Testis (tissue), 5 donors: ENCODE measurements at places on chromosomes 7 and 10.

GRCh38 chr10:102152545-102152890 is 329 bp downstream of the NOLC1 start:
- no peak for DNase-seq

- no peak for DNase-seq
Observed at GRCh38 chr10:110710621-110711020, 66.5 kb downstream of the RBM20 start.

GRCh38 chr10:44674536-44675386 is 236.4 kb upstream of the TMEM72 start:
- peak; percentile 51 for DNase-seq

DNA sequence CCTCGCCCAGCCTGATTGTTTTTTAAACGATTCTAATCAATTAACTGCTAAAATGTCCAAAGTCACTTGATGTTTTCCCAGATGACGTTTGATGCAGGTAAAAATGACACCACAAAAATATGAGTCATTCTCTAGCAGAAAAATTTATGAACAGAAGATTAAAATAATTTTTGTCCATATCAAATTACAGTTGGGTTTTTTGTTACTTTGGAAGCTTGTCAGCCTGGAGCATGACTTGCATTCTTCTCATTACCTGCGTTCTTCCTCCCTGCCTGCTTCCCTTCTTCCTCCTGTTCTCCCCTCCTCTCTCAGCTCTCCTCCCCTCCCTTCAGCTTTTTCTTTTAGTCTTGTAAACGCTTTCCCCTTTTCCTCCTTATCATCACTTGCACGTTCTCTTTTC is 18.7 kb downstream of the IL15RA start:
- DNase-seq: no peak

GRCh38 chr10:44769450-44769849 is 141.7 kb upstream of the TMEM72 start:
- no peak for DNase-seq

GRCh38 chr7:66356277-66356721 is 151.2 kb downstream of the TPST1 start:
- DNase-seq: no peak

GRCh38 chr10:132704008-132704814 is 81.7 kb downstream of the NKX6-2 start:
- DNase-seq: no peak

DNA sequence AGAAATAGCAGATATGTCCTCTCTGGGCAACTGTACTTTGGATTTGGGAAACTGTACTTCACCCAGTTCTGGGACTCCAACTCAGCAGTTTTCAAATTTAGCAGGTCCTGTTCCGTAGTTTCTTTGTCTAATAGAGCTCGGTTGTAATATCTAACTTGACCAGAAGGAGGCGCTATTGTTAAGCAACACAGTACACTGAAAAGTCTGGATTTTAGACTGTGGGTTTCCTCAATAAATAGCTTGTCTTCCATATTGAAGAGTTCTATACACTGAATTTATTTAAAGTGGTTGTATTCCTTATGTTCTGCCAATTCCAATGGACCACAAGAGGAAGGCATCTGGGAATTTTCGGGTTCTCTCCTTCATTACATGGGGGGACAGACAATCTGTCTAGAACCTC is 39.8 kb downstream of the ELFN1 start:
- DNase-seq: no peak

DNA sequence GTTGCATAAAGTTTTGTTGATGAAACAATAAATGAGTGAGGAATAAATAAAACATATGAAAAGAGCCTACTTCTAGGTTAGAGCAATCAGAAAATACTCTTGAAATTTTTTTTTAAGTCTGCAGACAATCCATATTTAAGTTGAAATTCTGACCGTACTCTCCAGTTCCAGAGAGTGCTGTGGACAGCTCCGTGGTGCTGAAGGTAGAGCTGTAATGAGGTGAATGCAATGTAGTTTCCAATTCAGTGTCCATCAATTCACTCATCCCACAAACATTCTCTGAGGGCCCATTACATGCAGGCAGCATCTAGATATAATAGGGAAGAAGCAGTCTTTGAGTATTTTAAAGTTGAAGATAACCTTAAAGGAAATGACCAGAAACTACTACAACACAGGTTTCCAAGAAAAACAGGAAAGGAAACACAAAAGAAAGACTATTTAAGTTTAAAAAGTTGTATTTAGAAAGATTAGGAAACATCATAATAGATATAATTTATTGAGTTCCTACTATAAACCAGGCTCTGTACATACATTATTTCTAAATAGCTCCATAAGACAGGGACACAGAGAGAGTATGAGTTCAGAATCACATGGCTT is 44.0 kb upstream of the CRTAC1 start:
- DNase-seq: no peak

GRCh38 chr7:81040496-81040895 is 121.6 kb upstream of the SEMA3C start:
- no peak for DNase-seq

DNA sequence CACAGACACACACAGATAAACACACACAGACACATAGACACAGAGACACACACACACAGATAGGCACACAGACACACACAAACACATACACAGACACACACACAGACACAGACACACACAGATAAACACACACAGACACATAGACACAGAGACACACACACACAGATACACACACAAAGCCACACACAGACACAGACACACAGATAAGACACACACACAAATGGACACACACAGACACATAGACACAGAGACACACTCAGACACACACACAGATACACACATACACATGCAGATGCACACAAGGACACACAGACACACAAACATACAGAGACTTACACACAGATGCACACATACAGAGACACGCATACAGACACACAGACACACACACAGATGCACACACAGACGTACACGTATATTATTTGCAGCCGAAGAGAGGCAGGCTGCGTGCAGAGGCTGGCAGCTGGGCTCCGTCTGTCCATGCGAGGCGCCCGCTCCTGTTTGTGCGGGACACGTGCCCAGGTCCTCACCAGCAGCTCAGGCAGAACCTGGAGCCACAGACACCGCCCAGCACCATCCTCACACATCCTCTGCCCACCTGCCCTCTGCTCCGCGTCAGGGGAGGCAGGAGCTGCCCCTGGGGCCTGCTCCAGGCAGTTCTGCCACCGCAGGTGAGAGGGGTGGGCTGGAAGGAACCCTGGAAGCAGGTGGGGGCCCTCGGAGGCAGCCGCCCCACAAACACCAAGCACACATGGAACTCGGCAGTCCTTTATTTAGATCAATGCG is 1.2 kb downstream of the CALML5 start:
- no peak for DNase-seq

DNA sequence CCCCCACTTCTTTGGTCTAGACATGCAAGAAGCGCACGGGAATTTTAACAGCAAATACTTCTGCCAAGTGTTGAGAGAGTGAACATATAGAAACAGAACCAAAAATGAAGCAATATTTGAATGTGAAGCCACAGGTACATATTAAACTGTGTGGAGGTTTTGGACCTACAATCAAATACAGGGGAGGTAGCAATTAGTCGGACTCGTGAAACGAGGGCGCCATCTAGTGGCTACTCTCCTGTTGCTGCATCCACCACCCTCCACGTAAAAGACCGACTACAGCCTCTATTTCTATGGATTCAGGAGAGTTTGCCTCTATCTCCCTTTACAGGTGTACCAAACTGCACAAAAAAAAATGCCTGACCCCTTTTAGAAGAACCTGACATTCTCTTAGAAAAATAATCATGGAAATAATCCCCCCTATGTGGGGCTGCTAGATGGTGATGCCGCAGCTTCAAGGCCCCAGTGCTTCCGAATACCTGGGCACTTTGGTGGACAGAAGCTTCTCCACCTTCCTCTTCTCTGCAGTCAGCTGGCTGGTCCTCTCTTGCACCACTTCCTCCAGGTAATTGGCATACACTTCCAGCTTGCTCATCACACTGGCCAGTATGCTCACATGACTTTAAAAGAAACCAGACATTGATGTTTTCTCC is 31.7 kb downstream of the TECTB start:
- peak; percentile 96 for DNase-seq

DNA sequence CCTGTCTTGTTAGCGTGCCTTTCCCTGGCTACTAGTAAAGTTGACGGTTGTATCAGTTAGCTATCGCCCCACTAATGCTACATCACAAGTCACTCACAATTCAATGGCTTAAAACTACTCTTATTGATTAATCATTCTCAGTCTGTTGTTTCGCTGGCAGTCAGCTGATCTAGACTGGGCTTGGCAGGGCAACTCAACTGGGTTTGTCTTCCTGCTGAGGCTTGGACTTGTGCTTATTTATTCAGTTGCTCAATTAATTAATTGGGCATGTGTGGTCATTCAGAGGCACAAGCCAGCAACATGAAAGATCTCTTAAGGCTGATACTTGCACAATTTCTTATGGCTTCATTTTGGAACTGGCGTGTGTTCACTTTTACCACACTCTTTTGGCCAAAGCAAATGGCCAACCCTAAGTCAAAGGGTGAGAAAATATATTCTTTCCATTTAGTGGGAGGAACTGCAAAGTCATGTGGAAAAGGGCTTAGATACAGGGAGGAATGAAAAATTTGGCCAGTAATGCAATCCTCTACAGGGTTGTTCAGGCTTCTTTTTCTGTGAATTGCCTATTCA is 333.5 kb downstream of the GPR37 start:
- DNase-seq: no peak

DNA sequence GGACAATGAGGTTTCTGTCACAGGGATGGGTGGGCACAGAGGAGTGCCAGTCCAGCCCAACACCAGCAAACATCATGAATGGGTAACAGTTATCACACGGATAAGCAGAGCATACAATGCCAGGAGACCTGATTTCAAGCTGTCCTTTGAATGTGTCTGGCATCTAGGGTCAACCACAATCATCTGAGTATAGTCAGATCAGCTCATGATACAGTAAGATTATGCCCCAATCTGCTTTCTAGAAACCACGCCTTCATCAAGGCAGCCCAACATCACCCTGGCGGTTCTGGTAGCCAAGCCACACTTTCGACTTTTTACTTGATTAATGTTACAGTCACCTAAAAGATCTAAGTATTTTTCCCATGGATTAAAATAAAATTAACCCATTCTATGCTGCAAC is 10.5 kb downstream of the FAM171A1 start:
- no peak for DNase-seq

DNA sequence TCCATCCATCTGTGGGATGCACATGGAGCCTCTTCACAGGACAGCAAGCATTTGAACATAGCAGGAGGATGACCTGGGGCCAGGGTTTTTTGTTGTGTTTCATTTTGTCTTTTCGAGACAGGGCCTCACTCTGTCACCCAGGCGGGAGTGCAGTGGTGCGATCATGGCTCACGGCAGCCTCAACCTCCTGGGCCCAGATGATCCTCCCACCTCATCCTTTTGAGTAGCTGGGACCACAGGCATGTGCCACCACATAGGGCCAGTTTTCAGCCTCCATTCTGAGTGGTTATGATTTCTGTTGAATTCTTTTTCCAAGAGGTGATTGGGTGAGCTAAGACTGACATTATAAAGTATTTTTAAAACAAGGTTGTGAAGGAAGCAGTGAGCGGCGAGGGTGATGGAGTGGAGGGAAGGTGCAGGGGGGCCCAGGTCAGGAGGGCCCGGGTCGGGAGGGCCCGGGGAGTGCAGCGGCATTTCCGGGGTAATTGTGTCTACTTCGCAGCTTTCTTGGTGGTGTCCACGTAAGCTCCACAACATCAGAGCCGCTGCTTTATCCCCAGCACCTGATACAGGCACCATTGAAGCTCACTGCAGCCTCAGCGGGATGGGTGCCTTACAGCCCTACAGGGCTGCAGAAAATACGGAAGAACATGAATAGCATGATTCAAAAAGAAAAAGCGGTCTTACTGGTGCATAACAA is 12.0 kb upstream of the LARP4B start:
- no peak for DNase-seq

- no peak for DNase-seq
Observed at GRCh38 chr10:1852841-1853240, 115.5 kb upstream of the ADARB2 start.

DNA sequence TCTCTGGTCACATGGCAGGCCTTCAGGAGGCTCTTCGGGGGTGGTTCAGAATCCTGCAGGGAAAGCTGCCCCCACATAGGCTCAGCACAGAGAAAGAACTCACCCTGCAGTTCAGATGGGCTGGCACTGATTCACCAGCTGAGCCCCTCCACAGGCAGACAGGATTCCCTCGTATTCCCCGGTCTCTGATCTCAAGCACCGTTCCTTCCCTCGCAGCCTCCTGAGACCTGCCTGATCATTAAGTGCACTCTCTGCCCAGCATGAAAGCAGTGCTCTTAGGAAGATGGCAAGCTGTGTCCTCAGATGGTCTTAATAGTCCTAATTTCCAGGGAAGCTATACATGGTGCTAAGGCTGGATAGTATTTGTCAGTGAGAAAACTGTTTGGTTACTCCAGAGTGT is 78.2 kb upstream of the NPS start:
- no peak for DNase-seq

DNA sequence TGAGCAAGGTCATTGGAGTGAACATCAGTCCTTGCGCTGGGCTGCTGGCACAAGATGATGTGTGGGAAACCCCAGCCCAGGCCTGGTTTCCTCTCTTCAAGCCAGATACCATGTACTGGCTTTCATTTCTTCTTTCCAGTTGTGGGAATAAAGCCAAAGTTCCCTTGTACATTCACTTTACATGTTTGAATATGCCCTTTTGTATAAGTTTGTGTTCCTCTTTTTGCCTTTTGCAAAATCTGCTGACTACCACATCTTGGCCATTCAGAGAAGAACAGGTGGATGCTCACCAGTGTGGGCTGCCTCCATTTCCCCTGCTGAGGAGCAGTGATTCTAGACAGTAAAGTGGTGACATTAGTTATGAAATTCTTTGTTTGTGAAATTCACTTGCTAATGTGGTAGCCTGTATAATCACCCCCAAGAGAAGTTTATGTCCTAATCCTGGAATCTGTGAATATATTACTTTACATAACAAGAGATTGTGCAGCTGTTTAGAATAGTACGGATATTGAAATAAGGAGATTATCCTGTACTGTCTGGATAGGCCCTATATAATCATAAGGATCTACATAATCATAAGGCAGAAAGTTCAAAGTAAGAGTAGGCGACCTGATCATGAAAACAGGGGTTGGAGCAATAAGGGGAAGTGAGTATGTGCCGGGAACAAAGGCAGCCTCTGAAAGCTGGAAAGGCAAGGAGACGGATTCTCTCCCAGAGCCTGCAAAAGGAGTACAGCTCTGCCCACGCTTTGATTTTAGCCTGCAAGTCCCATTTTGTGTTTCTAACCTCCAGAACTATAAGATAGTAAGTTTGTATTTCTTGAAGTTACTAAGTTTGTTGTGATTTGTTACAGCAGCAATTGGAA is 18.8 kb upstream of the AOAH start:
- peak; percentile 53 for DNase-seq

GRCh38 chr7:45028920-45029344 is 28.9 kb downstream of the CCM2 start:
- no peak for DNase-seq
